Erythroblast (primary cell): ENCODE measurements at places on chromosomes 4 and X.

DNA sequence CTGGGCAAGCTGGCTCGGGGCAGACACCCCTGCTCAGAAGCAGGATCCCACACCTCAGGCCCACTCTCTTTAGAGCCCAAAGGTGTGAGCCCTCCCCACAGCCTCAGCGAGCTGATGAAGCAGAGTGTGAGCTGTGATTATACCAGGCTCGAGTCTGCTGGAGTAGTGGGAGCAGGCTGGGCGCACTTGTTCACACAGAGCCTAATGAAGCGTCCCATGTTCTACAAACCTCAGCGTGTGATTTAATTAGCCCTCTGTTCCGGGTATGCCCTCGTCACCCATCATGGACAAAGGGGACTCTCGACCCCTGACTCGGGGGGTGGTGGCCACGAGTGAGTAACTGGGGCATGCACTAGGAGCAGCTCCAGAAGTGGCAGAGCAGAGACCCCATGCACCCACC, 62.3 kb downstream of the PPP2R2C start:
- no peak for DNase-seq

GRCh38 chr4:121842862-121843261, 19.2 kb upstream of the CCNA2 start:
- no peak for DNase-seq

DNA sequence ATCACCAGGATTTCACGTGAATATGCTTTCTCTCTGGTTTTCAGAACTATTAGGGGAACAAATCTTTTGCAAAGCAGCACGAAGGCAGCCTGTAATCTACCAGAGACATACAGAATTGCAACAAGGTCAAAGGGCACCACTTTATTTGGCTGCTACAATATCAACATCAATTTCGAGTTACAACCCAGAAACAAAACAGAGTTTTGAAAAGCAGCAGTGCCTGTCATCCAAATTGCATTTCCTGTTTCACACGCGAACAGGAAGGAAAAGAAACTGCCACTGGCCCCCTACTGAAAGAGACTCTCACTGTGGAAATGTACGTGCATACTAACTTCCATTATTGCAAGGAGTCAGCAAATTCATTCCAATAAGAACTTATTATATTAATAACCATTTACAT, 17.1 kb upstream of the C1QTNF7 start:
- DNase-seq: no peak

DNA sequence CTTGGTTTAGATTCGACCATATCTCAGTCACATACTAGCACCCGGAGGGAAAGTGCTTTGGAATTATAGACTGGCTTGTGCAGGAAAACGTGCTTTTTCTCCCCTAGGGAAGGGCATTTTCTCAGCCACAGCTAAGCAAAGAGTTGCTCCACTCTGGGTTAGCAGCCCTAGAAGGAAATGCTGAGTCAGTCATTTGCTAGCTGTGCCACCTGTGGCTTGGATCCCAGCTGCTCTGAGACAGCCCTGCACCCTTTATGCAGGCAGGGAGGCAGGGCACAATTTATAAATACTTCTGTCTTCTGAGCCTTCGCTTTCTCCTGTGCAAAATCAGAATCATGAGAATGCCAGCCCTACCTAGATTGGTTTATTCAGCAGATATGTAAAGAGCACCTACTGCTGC, 1.3 kb upstream of the USP51 start:
- DNase-seq: no peak

- DNase-seq: no peak
Measured at GRCh38 chr4:10809905-10810304, 125.3 kb upstream of the CLNK start.

GRCh38 chr4:169249214-169249973, 21.4 kb downstream of the SH3RF1 start:
- DNase-seq: peak; percentile 22

DNA sequence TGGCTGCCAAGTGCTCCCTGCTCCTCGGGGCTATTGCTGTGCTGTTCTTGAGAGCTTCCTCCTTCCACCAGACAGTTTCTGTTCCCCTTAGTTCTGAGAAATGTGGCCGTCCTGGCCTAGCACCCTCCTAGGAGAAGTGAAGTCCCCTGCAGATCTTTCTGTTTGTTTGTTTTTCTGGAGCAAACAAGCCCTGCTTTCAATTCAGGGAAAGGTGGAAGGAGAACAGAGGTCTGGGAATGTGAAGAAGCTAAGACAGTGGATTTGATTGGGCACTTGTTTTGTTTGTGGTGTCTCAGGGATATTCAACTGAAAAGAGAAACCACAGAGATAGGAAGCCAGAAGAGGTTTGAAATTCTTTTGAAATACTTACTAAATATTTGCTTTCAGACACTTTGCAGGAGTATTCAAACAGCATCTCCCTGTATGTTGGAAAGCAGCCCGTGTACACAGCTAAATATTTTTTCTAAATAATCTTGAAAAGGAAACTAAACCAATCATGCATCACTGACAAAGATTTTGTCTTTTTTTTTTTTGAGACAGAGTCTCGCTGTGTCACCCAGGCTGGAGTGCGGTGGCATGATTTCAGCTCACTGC, 36.5 kb upstream of the PPM1K start:
- DNase-seq: no peak

DNA sequence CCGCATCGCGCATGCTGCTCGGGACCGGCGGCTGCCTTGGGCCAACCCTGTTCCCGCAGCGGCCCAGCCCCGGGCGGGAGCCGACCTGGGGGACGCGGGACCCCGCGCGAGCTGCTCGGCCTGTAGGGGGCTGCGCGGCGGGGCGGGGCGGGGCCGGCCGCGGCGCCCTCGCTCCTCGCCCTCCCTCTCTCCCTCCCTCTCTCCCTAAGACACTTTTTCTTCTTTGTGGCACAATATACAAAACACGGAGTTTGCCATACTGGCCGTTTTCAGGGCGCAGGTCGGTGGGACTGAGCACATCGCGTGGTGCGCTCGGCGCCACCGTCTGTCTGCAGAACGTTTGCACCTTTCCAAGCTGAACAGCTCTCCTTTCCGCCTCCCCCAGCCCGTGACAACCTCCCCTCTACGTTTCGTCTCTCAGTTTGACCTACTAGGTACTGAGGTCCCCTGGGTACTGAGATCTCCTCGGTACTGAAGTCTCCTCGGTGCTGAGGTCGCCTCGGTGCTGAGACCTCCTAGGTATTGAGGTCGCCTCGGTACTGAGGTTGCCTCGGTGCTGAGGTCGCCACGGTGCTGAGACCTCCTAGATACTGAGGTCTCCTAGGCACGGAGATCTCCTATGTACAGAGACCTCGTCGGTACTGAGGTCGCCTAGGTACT, 261.1 kb upstream of the PLCXD1 start:
- no peak for DNase-seq

DNA sequence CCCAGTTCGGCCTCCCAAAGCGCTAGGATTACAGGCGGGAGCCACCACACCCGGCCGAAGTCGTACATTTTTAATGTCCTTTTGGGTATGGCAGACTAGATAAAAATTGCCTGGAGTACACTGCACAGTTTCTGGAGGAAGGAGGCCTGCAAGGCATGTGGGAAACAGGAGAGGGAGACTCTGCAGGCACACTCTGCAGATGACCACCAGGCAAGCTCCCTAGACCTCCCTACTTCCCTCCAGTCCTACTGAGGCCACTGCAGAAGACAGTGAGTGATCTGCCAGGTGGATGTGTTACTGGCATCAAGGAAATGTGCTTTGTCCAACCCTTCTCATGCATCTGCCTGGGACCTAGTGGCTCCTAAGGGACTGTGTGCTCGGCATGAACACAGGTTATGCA, 11.4 kb downstream of the PDLIM3 start:
- DNase-seq: no peak

DNA sequence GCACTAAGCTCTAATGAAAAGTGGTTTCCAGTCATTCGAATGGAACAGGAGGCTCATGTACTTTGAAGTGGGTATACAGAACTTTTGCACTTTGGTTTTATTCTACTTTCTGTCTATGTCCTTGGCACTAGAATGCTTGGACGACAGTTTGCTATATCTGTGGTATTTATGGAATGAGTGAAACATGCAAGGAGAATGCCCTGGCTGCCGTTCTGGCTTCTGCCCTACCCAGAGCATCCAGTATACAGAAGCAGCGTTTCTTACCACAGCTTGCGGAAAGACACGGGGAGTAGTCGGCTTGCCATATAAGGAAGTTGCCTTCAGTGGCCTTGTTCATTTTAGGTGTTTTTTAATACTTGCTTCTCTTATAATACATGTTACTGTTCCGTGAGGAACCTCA, 98.0 kb downstream of the TBL1X start:
- no peak for DNase-seq

- DNase-seq: no peak
Measured at GRCh38 chr4:119087121-119087520, 48.5 kb upstream of the MYOZ2 start.

DNA sequence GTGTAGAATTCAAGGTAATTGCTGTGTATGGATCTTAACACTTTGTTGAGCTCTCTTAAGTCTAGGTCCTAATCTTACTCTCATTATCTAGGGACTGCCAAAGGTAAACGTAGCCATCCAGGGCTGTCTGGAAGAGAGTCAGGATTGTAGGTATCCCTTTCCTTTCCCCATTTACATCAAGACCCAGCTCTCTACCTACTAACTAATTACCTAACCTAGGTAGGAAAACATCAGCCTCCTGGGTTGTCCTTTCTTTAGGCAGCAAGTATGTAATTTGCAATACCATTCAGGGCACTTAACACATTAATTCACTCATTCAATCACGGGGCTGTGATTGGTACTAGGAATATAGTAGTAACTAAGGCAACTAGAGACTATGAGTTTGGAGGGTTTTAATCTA, 15.2 kb upstream of the CPEB2 start:
- no peak for DNase-seq

GRCh38 chrX:50111742-50112141, 89.1 kb downstream of the AKAP4 start:
- DNase-seq: no peak

GRCh38 chr4:185879666-185880312, 67.8 kb upstream of the SORBS2 start:
- no peak for DNase-seq

DNA sequence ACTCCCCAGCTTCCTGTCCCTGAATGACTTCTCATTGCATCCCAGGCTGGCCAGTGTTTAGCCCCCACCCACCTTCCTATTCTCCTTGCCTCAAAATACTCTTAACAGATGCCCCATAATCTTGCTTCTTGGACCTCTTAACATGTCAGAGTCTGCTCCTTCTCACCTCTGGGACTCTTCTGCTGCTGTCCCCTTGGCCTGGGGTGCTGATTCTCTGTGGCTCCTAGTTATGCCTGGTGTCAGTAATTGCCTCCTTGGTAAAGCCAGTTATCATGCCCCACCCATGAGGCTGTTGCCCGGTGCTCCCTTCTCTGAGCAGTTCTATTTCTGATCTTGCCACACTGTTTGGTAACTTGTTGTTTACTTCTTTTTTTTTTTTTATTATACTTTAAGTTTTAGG, 256.8 kb downstream of the STIM2 start:
- DNase-seq: no peak

- no peak for DNase-seq
Measured at GRCh38 chrX:39398963-39399261, 597.7 kb downstream of the MID1IP1 start.

GRCh38 chr4:138217567-138217966, 24.6 kb downstream of the SLC7A11 start:
- DNase-seq: no peak

DNA sequence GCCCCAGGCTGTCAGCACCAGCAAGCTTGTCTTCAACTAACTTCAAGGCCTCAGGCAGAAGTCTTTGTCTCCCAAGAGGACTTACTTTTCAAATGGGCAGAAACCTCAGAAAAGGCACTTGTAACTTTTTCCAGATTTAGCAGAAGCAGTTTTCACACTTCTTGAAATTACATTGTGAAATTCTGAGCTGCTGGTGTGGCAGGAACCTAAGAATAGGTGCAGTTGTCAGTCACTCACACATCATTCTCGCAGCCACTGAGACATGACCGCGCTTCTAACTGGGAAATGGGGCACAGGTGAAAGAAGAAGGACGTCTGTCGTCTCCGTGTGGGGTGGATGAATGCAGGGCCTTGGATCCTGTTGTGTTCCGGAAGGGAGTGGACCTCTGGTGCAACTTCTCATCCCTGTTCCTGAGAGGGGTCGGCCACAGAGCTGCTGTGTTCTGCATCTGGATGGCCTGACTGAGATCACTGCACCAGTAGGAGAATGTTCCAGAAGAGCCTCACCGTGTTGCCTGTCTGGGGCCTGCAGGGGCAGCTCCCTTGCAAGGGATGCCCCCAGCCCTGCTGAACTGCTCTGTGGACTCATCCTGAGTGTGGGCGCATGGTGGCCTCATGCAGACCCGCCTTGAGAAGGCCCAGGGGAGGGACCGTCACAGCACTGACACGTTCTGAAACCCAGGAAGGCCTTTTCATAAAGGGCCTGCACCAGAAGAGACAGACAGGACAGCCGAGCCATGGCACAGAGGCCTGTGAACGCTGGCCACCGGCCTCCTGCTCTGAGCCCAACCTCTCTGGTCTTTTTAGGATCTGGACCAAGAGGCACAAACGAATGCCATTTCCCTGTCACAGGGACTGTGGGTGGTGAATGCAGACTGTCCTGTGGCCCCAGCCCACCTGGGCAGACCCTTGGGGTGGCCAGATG, 18.7 kb downstream of the NAT8L start:
- no peak for DNase-seq
